ENCODE measurements at places on chromosomes 1 and 21.

DNA sequence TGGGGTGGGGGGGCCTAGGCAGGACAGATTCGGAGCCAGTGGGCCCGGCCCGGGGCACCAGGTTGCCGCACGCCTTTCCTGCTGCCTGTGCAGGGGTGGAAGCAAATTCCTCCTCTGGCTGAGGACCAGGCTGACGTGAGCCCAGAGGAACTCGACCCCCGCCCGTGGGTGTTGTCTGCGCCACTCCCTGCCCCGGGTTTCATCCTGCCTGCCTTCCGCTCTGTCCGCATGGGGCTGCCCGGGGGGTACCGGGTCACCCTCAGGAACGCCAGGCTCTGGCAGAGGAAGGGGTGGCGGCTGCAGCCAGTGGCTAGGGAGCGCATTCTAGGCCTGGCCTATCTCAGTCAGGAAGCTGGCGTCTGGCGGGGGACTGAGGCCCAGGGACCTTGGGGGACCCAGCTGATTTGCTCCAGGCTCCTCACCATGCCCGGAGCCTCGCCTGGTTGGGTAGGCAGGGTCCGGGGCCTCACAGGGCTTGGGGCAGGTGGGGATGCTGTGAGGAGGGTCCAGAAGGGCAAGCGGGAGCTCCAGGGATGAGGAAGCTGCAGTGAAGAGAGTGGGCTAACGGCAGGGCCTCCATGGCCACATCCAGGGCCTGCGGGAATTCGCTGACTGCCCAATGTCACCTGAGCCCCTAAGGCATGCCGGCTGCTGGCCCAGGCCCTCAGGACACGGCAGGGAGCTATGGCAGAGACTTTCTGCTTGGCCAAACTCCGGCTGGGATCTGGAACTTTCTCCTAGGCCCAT, 2.4 kb upstream of the IBA57 start:
- DNase-seq = no peak

DNA sequence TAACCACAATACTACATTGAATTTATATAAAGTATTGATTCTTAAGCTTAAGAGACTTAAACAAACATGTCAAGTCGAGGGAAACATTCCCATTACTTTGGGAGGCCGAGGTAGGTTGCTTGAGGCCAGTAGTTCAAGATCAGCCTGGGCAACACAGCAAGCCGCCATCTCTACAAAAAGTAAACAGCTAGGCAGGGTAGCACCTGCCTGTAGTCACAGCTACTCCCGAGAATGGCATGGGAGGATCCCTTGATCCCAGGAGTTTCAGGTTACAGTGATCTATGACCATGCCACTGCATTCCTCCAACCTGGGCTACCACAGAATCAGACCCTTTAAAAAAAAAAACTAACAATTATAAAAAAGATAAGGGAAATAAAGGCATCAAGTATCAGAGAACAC, 50.4 kb downstream of the EIF4G3 start:
- no peak for DNase-seq

DNA sequence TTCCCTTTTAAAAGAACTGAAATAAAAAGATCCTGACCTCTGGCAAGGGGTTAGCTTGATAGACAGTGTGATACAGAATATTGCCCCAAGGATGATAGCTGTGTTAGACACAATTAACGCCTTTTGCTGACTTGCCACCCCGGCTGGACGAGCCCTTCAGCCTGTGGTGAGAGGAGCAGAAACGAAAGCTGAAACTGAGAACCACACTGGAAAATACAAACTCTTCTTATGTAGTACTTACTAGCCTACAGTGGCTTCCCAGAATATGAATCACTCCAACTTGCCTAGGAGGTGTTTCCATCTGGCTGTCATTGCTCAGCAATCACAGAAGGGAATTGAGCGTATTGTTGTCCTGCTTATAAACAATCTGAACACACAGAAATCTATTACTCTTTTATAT, 22.9 kb downstream of the SAMSN1 start:
- DNase-seq = peak; percentile 26

GRCh38 chr1:219541946-219542345, 71.0 kb downstream of the ZC3H11B start:
- DNase-seq = no peak

- no peak for DNase-seq
Observed at GRCh38 chr1:110239441-110240430, 29.6 kb downstream of the KCNC4 start.

DNA sequence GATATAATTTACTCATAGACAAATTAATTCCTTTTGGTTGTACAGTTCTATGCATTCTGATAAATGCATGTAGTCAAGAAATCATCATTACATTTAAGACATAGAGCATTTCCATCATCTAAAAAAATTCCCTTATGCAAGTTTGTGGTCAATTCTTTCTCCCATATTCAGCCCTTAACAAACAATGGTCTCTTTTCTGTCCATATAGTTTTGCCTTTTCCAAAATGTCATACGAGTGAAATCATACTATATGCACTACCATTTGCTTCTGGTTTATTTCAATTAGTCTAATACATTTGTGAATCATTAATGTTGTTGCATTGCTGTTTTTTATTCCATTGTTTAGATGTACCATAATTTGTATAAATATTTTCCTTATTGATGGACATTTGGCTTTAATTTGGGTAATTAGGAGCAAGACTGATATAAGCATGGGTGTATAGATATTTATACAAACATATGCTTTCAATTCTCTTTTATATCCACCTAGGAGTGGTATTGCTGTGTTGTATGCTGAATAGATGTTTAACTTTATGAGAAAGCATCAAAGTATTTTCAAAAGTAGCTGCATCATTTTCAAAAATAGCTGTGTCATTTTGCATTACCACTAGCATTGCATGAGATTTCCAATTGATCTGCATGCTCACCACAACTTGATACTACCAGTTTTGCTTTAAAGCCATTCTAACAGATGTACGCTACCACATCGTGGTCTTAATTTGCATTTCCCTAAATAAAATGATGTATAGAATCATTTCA, 397.0 kb upstream of the ADAMTS5 start:
- DNase-seq = no peak

GRCh38 chr1:162230096-162230495, 146.6 kb downstream of the SPATA46 start:
- DNase-seq = no peak

- no peak for DNase-seq
Observed at GRCh38 chr1:24323281-24323680, 4.1 kb downstream of the GRHL3 start.

GRCh38 chr1:227793079-227793947, 22.2 kb upstream of the PRSS38 start:
- no peak for DNase-seq

DNA sequence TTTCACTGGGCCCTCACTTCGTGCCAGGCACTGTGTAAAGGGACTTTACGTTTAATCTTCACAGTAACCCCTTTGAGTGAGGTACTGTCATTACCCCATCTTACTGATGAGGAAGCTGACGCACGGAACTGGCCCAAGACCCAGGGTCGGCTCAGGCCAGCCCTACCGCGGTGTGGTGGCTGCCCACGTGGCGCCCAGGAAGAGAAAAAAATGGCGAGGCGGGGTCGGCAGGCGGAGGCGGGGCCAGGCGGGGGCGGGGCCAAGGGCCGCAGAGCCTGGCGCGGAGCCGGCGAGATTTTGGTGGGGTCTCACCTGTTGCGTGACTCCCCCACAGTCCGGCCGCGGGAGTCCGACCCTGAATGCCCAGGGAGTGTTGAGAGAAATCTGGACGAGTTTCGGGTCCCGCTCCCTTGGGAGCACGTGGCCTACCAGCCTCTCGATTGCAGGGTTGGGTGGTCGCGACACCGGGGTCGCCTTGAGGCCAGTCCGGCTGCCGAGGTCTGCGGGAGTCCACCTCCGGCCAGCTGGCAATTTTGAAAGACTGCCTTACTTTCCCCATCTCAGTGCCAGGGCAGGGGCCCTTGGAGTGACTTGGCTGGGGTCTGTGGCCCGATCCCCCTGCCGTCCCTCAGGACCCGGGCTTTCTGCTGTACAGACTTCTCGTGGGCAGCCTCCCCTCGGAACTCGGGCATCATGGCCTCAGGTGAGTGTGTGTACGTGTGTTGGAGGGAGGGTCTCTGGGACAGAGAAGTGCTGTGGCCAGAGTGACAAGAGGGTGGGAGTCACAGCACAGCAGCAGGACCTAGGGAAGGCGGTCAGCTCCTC, at the start of the genes AMPD2 and GNAT2:
Gene AMPD2, plus strand, starts transcription at position 262 of the 825 bp plus-strand sequence. CDS start 1,339 bp downstream, outside the sequence.
Gene GNAT2, minus strand, starts transcription at position 41 of the 825 bp plus-strand sequence. CDS start 6,746 bp downstream, outside the sequence.
- peak; percentile 51 for DNase-seq

DNA sequence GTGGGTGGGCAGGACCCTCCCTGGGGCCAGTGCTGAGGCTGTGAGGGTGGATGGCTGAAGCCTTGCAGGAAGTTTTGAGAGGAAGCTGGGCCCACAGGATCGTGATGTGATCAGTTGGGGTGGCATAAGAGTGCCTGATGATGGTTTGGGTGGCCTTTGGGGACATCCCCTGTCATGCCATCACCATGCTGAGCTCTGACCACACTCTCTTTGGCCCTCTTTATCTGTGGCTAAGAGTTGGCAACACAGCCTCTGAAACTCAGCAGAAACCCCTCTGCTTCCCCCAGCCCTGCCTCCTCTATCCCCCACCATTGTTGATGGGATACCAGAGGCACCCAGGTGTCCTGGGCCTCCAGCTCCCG, 19.8 kb downstream of the MIIP start:
- no peak for DNase-seq

GRCh38 chr1:20223106-20223505, 36.8 kb upstream of the PLA2G2C start:
- DNase-seq = no peak

- no peak for DNase-seq
Observed at GRCh38 chr1:47180603-47181094, 9.2 kb downstream of the PDZK1IP1 start.

- DNase-seq = peak; percentile 22
Observed at GRCh38 chr1:9825093-9826074, 1.6 kb upstream of the CLSTN1 start.

- no peak for DNase-seq
Observed at GRCh38 chr1:45585110-45585426, 1.2 kb downstream of the NASP start.

- DNase-seq = peak; percentile 70
Observed at GRCh38 chr1:205484985-205485967, 19.2 kb upstream of the CDK18 start.

GRCh38 chr1:107993920-107994319, 28.9 kb upstream of the VAV3 start:
- no peak for DNase-seq

- no peak for DNase-seq
Observed at GRCh38 chr1:55555956-55556725, 341.0 kb upstream of the USP24 start.

DNA sequence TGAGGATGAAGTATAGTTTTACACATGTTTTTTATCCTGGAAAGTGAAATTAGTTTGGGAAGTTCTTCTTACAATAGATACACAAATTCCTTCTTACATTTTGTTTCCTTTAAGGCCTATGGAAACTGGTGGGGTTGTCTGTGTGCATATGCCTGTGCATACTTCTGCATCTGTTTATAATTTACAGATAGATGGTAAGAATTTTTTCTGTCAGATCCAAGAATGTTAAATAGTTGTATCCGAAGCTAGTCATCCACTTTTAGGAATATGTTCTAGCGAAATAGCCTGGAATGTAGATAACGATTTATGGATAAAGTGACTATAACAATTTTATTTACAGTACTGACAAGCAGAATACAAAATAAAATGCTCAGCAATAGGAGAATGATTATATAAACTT, 194.1 kb downstream of the ROR1 start:
- no peak for DNase-seq

- no peak for DNase-seq
Observed at GRCh38 chr1:204348242-204348641, 11.5 kb downstream of the PLEKHA6 start.

DNA sequence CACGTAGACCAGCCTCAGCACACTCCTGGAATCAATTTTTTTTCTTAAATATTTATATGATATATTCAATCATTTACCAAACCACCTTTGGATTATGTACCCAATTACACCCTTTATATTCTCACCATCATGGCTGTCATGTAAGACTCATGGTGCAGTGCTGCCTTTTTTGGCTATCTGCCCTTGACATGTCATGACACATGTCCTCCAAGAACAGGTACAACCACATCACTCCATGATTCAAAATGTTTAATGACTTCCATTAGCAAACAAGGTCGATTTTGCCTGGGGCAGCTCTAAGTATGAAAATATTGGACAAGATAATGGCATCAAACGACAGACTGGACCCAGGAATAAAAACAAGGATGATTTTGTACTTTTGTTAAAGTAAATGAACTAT, 861.1 kb upstream of the ADAMTS5 start:
- DNase-seq = no peak

DNA sequence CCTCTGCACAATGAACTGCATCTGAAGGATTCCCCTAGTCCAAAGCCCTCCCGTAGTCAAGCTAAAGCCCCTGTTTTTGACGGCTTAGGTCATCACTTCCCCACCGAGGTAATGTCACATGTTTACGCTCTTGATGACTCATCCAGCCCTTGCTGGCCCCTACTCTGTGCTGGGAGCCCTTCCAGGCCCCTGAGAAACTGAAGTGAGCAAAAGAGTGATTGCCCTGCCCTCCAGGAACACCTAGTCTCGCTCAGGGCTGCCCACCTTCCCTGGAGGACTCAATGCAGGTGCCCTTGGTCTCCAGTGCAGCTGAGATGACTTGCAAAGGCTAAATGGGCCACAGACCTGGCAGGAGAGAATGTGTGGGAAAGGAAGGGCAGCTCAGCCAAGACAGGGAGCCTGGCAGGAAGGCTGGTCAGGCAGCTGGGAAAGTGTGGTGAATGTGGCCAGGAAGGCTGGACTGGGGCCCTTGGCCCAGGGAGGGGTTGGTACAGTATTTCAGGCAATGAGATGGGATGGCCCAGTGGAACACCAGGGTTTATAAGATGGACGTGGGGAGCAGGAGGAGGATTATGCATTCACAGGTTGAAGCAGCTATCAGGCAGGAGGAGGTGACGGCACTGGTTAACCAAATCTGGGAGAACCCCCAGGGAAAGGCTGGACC, 345.6 kb downstream of the NPHP4 start:
- no peak for DNase-seq

GRCh38 chr1:3304246-3304645, 150.2 kb upstream of the ARHGEF16 start:
- DNase-seq = no peak

DNA sequence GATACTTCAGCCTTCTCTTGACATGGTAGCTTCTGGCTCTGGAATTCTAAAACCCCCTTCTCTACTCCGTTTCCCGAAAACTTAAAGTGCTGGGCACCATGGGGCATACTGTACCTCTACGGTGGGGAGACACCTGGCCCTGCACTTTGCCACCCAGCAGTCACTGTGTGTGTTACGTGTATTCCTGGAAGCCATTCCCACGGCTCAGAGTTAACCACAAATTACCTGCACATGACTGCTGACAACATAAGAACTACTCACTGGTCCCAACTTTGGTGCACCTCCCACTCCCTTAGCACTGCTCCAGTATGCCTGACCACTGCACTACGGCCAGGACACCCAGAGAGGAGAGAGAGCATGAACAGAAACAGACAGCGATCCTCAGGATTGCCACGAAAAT, 29.4 kb upstream of the TMPRSS2 start:
- no peak for DNase-seq
